Stimulated activated CD4-positive, alpha-beta T cell treated with anti-CD3 and anti-CD28 coated beads, TNF-alpha, amount 100 ng/mL, for 24 hours (primary cell): ENCODE measurements at places on chromosomes 1 and 21.

DNA sequence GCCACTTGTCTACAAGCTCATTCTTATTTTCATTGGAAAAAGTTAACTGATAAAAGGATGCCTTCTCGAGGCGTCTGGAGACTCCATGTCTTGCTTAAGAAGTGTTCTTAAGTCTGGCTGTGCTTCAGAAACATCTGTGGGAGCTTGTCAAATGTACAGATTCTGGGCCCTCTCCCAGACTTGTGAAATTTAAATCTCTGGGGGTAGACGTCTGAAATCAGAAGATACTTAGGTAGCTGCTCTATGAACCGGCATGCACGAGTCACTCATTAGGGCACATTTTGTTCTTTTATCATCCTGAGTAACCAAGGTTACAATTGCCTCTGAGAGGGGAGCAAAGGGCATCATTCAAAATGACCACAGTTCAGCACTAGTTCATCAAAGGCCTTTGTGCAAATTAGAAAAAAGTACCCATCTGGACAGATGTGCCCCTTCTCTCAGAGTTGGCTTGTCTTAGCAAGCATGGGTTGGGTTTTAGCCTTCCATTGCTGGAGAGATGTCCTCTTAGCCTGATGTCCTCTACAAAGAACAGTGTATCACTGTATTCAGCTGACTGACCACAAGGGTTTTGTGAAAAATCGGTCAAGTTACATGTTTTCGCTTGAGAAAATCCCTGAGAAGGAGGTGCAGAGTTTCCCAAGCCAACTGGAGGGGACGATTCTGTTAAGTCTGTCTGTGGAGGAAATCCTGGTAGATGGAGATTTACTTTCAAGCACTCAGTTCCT is 156.9 kb downstream of the ASTN1 start:
- no peak for DNase-seq

GRCh38 chr1:93864175-93864574 is 14.8 kb downstream of the DNTTIP2 start:
- DNase-seq, result no peak

- DNase-seq, result no peak
Measured at GRCh38 chr1:197982256-197982655, 65.1 kb downstream of the LHX9 start.

DNA sequence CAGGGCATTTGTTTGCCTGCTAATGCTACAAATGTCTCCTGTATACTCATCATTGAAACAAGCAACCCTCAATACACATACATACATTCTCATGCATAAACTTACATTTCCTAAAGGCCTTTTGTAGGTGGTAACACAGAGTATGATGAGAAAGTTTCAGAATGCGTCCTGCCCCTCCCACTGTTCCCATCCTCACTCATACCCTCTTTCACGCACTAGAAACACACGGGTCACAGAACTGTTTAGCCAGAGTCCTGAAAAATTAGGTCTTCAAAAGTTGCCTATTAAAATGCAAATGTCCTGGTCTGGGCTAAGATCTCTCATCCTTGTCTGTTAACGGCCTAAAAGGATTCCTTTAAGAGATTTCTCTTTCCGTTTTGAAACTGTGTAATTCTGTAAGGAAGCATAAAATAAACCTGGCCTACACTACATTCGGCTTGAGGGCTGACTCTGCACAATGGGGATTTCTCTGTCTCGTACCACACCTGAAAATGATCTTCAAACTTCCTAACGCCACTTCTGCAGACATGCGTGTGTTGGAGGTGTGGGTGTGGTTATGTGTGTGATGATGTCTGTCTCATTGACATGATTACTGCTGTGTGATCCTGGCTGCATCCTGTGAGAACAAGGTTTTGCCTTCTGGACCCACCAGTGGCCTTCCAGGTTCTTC is 5.3 kb upstream of the FCER1A start:
- no peak for DNase-seq

DNA sequence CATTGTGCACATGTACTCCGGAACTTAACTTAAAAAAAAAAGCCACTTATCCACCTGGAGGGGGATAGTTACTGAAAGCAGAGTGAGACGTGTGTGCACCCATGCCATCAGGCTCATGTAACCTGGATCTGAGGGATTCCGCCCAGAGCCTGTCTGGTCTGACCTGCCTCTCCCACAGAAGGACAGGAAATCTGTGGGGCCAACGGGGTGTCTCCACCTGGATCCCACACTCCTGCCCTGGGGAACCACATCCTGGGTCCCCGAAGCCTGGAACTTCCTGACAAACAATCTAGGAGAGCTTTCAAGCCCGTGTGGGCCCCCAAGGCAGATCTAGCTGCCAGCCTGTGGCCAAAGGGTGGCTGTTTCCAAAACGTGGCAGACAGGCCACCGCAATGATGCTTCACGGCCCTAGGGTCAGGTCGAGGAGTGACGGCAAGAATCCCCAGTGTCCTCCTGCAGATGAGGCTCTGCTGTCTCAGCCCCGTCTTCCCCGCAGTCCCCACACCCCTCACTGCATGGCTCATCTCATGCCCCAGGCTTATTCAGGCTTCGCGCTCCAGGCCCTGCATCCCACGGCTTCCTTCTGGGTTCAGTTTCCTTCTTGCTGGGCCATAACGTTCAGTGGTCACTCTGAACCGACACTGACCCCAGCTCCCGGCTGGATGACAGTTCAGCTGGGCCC is 21.0 kb upstream of the PCBP3 start:
- DNase-seq, result no peak

- no peak for DNase-seq
Measured at GRCh38 chr1:82879701-82880305, 1079.1 kb downstream of the ADGRL2 start.

- no peak for DNase-seq
Measured at GRCh38 chr1:43548285-43549271, 17.9 kb downstream of the PTPRF start.

DNA sequence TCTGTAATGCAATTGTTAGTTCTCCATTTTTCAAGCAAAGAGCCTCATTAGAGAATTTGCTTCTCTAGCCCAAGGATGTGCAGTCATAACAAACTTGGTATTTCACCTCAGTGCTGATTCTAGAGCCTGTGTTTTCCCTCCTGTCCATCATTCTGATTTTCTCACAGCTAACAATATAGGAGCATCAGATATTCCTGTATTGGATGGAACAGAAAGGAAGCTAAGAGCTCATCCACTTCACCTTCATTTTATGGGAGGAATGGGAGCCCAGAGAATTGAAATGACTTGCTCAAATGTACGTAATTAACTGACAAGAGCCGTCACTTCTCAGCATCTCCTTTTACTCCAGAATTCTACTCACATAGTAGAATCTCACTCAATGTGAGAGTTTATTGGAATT is 96.6 kb downstream of the EDEM3 start:
- no peak for DNase-seq

DNA sequence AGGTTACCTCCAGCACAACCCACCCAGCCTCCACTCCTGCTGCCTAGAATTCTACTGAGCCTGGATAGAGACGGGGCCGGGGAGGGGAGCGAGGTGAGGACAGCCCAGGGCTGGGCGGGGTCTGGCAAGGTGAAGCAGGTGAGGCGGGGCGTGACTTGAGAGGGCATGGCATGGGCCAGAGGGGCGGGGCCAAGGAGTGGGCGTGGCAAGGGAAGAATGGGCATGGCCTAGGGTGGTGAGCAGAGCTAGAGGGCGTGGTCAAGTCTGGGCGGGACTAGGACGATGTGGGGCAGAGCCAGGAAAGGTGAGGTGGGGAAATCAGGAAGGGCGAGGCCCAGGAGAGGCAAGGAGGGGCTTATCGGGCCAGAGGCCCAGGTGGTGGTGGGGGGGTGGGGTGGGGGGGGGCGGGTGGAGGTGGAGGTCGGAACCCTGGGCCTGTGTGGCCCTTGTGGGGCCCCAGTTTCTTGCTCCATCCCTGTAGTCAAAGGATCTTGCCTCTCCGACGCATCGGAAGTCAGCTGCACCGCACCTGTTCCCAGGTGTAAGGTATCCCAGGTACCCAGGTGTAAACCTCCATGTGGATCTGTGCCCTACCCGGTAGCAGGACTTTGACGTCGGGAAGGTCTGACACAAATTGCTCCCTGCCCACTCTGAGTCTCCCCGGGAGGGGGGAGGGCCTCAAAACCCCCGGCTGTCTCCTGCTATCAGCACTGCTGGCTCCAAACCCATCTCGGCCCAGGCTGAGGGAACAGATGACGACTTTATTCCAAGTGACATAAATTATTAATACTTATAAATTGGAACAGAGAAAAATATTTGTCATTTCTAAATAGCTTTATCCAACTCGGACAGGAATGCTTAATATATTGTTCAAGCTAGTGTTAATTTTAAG is 32.9 kb upstream of the UTS2 start:
- DNase-seq, result no peak

- no peak for DNase-seq
Measured at GRCh38 chr1:3763351-3764125, 9.0 kb upstream of the SMIM1 start.

DNA sequence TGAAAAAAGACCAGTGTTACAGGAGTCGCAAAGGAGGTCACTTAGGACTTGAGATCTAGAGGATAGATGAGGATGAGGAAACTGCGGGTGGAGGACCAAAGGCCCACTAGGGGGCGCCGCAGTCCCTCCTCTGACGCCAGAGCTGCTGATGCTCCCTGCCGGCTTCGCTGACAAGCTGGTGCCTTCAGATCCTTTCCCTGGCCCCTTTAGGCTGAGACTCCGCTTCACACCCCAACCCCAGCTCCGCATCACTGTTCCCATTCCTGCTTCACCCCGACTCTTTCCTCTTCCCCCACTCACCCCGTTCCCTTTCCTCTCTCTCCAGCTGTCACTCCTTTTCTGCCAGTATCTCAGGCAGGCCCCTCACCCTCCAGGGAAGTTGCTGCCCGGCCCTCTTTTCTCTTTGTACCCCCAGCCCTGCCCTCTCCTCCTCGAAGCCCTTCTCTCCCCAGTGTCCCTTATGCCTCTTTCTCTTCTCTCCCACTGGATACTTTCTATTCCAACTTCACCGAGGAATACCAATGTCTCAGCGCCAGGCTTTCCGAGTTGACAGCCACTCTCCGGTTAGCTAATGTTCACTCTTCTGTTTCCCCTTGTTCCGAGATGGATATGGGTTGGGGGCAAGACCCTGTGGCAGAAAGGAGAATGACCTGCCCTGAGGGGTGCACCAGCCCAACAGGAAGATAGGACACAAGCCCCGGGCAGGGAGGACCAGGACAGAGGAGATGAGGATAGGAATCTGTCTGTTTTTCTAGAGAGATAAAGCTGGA is 4.5 kb downstream of the KCNJ9 start:
- peak; percentile 62 for DNase-seq

DNA sequence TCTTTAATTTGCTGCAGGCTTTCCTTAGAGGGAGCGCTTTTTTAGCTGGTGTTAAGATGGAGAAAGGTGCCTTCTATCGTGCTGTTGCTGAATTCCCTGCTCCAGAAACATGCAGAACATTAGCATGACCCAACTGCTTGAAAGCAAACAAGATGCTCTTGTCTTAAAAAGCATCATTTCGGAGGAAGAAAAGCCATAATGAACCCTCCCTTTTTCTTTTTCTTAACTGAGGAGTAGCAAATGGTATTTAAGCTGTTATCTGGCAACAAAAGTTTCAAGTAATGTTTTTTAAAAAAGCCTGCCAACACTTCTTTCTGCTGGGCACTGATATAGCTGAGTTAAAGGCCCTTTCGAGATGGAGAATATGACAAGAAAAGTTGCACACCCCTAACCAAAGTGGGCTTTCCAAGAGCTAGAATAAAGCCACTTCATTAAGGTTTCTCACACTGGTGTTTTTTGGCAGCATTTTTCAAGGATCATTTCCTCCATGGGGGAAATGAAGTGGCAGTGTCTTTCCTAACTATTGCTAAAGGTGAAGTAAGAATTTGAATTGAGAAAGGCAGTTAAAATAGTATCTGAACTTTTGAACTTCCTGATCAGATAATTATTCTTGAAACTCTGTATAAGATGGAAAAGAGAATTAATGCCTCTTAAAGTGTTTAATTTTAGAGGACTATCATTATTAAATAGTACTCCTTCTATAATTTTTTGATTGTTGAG is 38.8 kb downstream of the ST6GALNAC5 start:
- no peak for DNase-seq

DNA sequence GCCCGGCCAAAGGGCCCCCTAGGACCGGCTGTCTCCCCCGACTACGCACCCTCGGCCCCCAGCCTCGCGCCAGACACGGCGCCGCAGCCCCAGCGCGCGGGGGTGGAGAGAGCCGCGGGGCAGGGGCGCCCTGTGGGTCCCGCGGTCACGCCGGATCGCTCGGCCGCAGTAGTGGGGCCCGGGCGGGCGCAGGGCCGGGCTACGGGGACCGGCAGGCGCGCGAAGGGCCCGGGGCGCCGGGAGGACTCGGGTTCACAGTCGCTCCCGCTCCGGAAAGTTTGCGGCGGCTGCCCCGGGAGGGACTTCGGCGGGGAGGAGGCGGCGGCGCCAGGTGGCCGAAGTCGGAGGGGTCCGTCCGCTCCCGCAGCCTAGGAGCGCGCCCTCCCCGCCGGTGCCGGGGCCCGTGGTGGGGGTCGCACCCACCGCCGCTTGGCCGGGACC is 7.1 kb upstream of the ZNF669 start:
- DNase-seq, result no peak

DNA sequence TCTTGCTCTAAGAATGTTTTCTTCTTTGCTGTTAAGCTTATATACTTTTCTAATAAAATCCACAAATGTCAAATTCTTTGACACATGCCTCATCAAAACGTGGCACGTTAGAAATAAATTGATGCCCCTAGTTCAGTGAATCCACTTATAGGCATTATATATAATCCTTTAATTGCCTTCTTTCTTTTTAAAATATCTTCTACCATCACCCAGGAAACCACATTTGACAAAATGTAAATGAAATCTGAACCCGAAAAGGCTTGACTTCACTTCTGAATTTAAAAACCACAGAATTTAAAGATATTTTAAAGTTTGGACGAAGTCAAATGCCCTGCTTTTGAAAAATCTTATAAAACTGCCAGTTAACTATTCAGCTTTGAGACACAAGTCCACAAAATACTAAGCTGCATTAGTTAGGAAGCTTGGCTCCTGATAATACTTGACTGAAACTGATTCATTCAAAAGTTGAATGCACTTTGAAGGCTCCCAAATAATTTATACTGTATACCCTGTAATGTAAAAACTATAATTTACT is 22.4 kb upstream of the KIFAP3 start:
- no peak for DNase-seq

GRCh38 chr1:239438891-239439290 is 52.5 kb downstream of the CHRM3 start:
- no peak for DNase-seq

DNA sequence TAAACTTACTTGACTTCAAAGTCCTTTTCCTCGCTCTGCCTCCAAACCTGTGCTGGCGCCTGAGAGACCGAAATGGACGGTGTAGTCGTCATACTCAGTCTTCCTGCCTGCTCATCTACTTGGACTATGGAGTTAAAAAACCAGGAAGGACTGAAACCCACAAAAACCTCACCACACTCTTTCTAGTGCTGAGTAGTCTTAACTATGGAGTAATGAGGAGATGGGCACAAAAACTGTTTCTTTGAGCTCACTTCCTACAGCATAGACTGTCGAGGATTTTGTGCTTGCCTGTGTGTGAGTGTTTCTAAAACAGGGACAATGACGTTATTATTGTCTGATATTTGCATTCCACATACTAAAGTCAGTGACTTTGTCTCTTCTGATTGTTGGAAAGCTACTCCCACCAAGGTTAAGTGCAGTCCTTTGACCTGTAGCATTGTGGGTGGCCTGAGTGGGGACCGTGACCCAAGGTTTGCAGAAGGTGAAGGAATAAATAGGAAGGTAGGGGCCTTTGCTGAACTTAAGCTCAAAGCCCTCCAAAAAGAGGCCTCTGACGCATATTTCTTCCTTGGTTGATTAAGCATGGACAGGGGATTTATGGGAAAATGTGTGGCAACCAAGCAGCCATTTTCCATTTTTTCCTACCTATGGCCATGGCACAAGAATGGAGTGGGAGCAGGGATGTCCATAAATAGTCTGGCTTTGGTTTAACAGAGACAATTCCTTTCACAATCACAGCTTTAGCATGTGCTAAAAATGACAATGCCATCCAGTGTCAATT is 109.6 kb downstream of the ZBTB18 start:
- no peak for DNase-seq

GRCh38 chr1:12177156-12177998 is 10.6 kb downstream of the TNFRSF1B start:
- no peak for DNase-seq
